SK-N-SH (cell line): ENCODE measurements at places on chromosomes 6 and 20.

DNA sequence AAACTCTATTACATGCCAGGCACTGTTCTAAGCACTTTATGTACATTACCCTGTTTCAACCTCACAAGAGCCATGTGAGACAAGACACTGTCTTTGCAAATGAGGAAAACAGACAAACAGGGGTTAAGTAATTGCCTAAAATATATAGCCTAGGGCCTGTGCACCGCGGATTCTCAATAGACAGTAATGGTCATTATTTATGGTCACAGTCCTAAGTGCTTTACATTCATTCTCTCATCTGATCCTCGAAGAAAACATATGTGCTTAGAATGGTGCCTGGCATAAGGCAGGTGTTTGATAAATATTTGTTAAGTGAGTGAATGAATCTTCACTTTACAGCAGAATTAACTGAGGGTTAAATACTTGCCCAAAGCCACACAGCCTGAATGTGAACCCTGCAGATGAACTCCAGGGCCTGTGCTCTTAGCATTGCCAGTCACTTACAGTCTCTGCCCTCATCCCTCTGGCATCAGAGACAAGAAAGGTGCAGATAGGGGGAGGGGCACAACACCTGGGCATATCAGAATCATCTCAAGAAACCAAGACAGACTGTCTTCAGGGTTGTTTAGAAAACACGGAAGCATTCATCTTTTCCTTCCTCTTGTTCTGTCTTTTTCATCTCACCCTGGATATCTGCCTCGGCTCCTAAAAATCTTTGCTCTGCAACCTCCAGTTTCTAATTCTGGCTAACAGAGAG is 92.8 kb upstream of the SASH1 start:
- DNase-seq = no peak

- no peak for DNase-seq
These were observed 20.8 kb downstream of the GFOD1 start for GRCh38 chr6:13466304-13467215.

GRCh38 chr6:6858533-6858982 is 249.2 kb upstream of the RREB1 start:
- DNase-seq = no peak

DNA sequence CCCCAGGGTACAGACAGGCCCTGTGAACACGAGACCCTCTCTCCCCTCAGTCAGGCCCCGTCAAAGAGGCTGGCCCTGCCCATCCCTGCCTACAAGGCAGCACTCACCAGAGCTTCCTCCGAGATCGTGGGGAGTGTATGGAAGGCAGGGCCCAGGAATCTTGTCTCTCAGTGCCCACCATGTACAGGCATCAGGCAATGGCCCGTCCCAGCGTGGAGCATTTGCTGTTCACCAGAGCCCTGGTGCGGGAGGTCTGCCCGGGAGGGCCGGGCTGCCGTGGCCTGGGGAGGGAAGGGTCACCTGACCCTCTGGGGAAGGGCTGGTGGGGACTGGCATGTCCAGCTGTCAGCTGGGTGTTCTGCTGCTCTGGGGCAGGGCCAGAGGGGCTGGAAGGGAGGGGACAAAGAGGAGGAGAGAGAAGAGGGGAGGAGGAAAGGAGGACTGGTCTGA is at the start of gene IP6K3:
IP6K3 (minus strand) TSS at position 255 of the 450 bp plus-strand sequence. CDS start 11,429 bp downstream, outside the sequence.
- peak; percentile 55 for DNase-seq

DNA sequence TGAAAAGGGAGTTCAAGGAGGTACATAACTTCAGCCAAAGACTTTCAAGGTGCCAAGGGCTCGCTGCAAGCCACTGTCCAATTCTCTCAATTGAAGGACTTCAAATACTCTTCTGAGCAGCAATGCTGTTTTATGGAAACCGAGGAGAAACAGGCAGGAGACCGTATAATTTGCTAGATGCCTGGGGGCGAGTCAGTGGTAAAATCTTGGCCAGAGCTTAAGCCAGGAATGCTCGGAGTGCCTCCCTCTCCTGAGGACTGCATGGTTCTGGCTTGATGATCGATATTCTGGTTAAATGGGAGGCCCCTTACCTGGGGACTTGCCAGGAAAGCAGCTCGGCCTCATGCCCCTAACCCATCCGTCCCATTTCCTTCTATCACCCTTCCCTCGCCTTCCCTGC is 35.8 kb upstream of the NOP56 start:
- no peak for DNase-seq

GRCh38 chr6:156167625-156168071 is 609.5 kb upstream of the ARID1B start:
- DNase-seq = no peak

- no peak for DNase-seq
These were observed 32.1 kb downstream of the KIAA1755 start for GRCh38 chr20:38228436-38228835.

- DNase-seq = no peak
These were observed 720.6 kb downstream of the RFPL4B start for GRCh38 chr6:113067612-113068275.

- DNase-seq = no peak
These were observed 50.8 kb downstream of the METTL24 start for GRCh38 chr6:110307368-110307767.

GRCh38 chr20:59231124-59231804 is 67.6 kb downstream of the ZNF831 start:
- peak; percentile 59 for DNase-seq

GRCh38 chr6:144510859-144511258 is 225.7 kb downstream of the UTRN start:
- DNase-seq = no peak

- DNase-seq = no peak
These were observed 262.8 kb upstream of the TAB2 start for GRCh38 chr6:149054559-149055194.

DNA sequence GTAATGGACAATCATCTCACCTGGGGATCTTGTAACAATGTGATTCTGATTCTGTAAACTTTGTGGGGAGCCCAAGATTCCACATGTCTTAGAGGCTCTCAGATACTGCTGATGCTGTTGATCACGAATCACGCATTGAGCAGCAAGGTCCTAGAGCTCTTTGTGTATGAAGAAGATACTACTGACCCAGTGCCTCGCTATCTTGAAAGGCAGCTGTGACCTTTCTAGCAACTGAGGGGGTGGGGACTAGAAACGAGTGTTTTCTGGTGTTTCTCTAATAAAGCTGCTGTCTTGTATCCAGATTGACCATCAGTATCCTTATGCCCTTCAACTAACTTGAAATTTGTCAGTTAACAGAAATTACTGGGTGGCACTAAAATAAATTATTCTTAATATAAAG is 142.9 kb downstream of the MTHFD1L start:
- no peak for DNase-seq

- DNase-seq = no peak
These were observed 216.2 kb downstream of the RFPL4B start for GRCh38 chr6:112563368-112563767.

DNA sequence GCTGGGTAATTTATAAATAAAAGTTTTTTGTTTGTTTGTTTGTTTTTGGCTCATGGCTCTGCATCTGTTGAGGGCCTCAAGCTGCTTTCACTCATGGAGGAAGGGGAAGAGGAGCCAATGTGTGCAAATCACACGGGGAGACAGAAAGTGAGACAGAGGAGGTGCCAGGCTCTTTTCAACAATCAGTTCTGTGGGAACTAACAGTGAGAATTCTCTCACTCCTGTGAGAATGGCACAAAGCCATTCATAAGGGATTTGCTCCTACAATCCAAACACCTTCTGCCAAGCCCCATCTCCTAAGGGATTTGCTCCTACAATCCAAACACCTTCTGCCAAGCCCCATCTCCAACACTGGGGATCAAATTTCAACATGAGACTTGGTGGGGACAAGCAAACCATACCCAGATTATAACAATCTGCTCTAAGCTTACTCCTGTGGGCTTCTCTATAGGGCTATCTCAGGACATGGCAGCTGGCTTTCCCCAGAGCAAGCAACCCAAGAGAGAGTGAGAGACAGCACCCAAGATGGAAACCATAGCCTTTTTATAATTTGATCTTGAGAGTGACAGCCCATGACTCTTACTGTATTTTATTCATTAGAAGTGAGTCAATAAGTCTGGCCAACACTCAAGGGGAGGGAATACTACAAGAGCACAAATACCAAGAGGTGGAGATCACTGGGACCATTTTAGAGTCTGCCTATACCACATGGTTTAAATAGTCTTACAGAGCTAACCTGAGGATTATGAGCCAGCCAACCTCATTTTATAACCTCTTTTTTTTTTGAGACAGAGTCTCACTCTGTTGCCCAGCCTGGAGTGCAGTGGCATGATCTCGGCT is 22.8 kb upstream of the LRRC1 start:
- no peak for DNase-seq

GRCh38 chr6:119285908-119286625 is 63.5 kb downstream of the MAN1A1 start:
- no peak for DNase-seq

GRCh38 chr6:136037876-136038460 is 186.5 kb downstream of the PDE7B start:
- peak; percentile 65 for DNase-seq

DNA sequence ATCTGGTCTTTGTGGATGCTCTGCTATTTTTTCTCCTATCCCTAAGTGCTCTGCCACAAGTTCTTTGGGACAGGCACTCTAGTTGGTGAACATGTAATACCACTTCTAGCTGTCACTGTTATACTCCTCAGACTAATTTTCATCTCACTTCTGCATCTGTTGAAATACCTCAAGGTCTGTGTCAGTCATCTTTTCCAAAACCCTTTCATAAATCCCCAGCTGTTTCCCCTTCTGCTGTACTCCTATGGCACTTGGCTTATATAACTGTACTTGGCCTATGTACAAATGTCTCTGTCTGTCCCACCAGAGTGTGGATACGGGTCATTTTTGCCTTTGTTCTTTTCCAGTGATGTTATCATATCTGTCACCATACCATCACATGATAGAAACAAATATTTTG is 124.2 kb downstream of the FHL5 start:
- no peak for DNase-seq

GRCh38 chr20:24051160-24051559 is 62.6 kb upstream of the GGTLC1 start:
- DNase-seq = no peak

- no peak for DNase-seq
These were observed 128.2 kb downstream of the GPX5 start for GRCh38 chr6:28653876-28654275.

GRCh38 chr6:26350858-26351543 is 14.0 kb upstream of the BTN3A2 start:
- no peak for DNase-seq

DNA sequence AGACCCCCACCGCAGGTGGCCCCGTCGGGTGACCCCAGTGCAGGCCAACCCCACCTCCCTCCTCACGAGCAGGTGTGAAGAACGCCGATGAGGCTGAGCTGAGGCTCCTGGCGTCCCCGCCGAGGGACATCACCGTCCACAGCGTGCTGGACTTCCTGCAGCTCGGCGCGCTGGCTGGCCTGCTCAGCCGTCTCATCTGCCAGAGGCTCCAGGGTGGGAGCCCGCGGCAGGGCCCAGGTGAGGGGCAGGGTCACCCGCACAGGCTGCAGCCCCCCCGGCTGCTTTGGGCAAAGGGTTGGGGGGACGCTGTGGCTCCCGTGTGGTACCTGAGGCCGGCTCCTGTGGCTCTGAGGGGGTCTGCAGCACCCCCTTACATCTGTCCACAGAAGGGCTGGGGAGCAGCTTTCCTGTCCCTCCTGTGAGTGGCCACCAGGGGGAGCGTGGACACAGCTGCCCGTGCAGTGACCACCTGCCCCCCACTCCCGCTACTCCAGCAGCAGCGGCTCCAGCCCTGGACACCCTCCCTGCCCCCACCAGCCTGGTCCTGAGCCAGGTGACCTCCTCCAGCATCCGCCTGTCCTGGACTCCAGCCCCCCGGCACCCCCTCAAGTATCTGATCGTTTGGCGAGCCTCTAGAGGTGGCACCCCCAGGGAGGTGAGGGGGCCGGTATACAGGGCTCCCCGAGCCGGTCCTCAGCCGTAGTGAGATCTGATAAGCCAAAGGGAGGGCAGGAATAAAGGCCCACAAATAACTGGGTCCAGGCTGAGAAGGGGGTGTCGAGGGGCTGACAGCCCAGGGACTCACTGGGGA is 16.5 kb downstream of the COL20A1 start:
- peak; percentile 95 for DNase-seq

GRCh38 chr20:56855708-56856107 is 226.6 kb downstream of the TFAP2C start:
- no peak for DNase-seq

GRCh38 chr6:89640804-89641203 is 2.3 kb upstream of the LYRM2 start:
- DNase-seq = no peak

- no peak for DNase-seq
These were observed 6.8 kb upstream of the TBX18 start for GRCh38 chr6:84771125-84771755.

GRCh38 chr6:39298061-39298460 is 16.2 kb downstream of the KCNK17 start:
- no peak for DNase-seq

- DNase-seq = peak; percentile 50
These were observed 64.3 kb downstream of the MRPL14 start for GRCh38 chr6:44062771-44063560.

- DNase-seq = no peak
These were observed 9.6 kb upstream of the RHAG start for GRCh38 chr6:49646130-49646824.

GRCh38 chr20:38121741-38122140 is 43.3 kb downstream of the TGM2 start:
- no peak for DNase-seq

- DNase-seq = no peak
These were observed 2.8 kb downstream of the ITPR3 start for GRCh38 chr6:33623895-33624381.

GRCh38 chr6:13278164-13278563 is 50.2 kb downstream of the TBC1D7 start:
- peak; percentile 48 for DNase-seq

GRCh38 chr6:154510144-154510905 is at the start of gene CNKSR3:
CNKSR3 (minus strand) TSS chr6:154510685; CDS start chr6:154510114, 571 bp downstream.
- peak; percentile 93 for DNase-seq

- DNase-seq = no peak
These were observed 1686.4 kb downstream of the GRIK2 start for GRCh38 chr6:103079867-103080266.

DNA sequence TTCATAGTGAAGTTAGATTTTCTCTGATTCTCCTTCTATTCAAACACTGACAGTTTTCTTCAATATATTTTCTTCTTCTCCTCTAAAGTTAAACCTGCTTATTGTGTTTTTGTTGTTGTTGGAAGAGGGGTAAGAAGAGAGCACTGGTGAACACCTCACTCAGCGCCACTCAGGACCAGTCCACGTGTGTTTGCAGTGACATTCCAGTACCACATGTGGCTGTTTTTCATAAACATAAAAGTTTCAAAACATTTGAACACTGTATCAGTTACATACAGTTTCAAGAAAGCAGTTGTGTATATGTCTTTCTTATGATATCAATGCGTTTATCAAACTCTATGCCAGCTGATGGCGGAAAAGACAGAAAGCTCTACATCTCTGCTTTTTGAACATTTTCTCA is 86.7 kb downstream of the HMGCLL1 start:
- DNase-seq = no peak

DNA sequence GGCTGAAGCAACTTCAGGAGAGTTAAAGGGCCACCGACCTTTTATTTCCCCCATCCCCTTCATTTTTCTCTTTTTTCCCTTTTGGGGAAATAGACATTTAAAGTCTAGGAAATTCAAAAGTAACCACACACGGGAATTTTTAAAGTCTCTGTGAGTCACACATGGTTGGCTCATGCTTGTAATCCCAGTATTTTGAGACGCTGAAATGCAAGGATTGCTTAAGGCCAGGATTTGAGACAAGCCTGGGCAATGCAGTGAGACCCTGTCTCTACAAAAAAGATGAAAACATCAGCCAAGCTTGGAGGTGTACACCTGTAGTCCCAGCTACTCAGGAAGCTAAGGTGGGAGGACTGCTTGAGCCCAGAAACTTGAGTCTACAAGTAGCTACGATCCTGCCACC is 34.2 kb downstream of the KATNA1 start:
- no peak for DNase-seq

- no peak for DNase-seq
These were observed 304.3 kb upstream of the SUPT3H start for GRCh38 chr6:45681860-45682511.
